Amniotic epithelial cell (primary cell): ENCODE measurements at places on chromosomes 7 and 10.

DNA sequence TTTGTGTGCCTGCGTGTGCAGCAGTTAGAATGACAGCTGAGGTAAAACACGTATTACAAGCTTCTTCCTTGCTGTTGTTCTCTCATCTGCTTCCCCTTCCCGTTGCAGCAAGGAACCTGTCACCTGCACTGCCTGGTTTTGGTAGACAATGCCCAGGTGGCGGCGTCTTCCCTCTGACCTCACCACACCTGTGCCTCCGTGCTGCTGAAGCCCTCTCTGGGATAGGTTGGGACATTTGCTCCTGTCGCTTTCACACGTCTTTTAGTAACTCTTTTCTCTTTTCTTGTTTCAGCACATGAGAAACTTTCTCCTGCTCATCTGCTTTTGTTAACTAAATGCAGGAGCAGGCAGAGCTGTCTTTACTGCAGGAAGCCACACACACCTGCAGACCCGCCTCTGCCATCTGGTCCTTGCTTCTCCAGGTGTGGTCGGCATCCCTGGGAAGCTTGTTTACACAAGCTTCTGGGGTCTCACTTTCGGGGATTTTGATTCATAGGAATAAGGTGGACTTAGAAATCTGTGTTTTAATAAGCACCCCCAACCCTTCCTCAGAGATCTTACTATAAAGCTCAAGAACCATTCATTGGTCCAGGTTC is 60.7 kb upstream of the EXOC6 start:
- DNase-seq = no peak

GRCh38 chr10:132412316-132413192 is 15.6 kb downstream of the PWWP2B start:
- no peak for DNase-seq

- DNase-seq = no peak
These were observed 50.1 kb upstream of the ADRB1 start for GRCh38 chr10:113993489-113993991.

DNA sequence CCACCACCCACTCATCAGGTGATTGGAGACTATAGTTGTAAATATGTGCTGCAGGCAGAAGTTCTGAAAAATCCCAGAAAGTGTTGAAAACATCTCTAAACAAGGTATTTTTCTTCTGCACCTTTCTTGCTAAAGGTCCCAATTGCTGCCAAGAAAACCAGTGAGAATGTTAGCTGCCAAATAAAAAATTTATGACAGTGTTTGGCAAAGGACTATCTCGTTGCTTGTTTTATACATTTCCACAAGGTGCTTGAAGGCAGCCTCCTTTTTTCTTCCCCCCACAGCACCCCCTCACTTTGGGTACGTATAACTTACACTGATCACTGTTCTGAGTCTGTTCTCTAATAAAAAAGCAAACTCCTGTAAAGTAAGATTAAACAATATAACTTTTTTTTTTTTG is 158.6 kb upstream of the TCF7L2 start:
- no peak for DNase-seq

DNA sequence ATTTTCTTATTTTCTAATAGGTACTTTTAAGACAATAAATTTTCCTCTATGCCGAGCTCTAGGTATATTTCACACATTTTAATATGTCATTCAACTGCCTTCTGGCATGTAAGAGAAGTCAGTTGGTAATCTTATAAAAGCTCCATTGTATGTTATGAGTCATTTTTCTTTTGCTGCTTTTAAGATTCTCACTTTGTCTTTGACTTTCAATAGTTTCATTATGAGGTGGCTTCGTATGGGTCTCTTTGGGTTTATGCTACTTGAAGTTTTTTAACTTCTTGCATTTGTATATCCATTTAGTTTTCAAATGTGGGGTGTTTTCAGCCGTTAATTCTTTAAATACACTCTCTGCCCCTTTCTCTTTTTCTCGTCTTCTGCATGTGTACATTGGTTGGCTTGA is 80.5 kb downstream of the ABCA13 start:
- peak; percentile 24 for DNase-seq

DNA sequence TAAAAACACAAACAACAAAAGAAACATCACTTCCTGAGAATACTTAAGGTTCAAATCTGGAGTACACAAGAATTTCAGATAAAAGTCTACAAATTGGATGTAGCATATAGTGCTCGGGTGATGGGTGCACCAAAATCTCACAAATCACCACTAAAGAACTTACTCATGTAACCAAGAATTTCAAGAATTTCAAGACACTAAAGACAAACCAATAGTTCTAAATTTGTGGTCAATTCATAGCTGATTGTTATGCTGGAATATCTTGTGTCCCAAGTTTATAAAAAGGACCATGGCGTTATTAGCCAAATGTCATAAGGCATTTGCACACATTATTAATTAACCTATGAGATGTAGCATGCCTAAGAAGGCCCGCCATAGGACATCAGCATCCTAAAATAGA is 1204.1 kb upstream of the AUTS2 start:
- no peak for DNase-seq

DNA sequence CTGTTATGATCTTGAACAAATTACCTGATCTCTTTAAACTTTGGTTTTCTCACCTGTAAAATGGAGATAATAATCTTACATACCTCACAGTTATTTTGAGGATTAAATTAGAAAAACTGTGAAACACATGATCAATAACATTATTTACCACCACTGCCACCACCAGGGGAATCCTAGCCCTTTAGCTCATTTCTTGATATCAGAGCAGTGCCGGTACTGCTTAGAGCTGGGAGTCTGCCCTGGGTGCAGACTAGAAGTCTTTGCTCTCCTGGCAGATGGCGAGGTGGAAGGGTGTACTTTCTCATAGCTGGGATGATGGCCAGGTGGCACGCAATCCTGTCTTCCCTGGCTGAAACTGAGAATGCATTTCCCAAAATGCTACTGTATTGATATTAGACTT is 12.7 kb upstream of the EFCAB10 start:
- DNase-seq = no peak

DNA sequence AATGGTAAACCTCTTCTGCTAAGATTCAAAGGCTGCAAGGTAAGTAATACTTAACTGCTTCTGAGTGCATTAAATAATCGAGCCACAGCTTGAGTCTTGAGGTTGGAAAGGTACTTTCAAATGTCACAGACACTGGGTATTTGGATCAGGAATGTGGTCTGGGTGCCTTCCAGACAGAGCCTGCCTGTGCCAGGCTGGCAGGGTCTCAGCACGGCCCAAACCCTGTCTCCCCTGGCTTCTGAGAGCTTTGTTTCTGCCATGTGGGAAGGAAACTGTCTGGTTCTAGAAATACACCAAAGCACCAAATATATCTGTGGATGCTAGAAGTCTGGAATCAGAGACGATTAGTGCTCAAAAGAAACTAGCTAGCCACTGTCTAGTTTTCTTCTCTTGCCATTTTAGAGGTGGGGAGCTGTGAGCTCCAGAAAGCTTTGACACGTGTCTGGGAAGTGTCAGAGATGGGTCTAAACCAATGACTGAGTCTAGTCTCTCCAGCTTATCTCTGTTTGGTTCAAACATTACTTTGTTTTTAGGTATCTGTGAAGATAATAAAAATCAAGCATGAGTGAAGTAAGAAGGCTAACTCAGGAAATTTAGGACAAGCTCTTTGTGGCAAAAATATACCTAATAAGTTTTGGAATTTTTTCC is 162.8 kb downstream of the CYP26A1 start:
- no peak for DNase-seq

GRCh38 chr10:79488336-79488735 is 24.0 kb upstream of the EIF5AL1 start:
- peak; percentile 95 for DNase-seq

GRCh38 chr10:123301077-123301857 is 147.1 kb downstream of the BUB3 start:
- DNase-seq = no peak

- DNase-seq = no peak
These were observed 1.2 kb downstream of the HSPA14 start for GRCh38 chr10:14839305-14839695.

DNA sequence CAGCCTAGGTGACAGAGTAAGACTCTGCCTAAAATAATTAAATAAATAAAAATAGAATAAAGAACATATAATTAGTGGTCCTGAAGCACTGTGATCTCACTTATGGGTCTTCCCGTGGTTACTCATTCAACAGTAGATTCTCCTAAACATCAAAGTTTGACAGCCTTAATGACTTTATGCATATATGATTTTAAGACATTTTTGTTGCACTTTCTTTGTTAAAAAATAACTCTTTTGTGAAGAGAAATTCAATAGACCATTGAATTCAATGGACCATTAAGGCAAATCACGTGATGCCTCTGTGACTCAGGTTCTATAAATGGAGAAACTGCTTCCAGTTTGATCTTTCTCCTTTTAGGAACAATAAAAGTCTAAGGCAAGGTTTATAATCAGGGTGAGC is 59.6 kb downstream of the ATOH7 start:
- DNase-seq = no peak

DNA sequence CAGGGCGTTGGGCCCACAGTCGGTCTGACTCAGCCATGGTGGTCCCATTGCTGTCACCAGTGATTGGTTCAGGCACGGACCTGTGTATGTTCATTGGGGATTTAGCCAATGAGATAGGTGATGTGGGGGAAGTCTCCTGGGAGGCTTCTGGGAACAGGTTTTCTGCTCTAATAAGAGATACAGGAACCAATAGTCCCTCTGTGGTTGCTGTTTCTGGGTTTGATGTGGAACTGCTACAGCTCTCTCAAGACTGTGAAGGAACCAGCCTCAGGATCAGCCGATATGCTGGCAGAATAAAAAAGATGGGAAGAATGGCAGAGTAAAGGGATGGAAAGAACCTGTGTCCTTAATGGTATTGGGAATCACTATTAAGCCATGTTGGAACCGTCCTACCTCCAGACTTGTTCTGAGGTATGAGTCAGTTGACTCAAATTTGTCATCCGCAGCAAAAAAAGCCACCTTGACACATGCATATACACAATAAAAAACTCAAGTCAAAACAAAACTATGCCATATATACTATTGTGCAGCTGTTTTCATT is 70.6 kb downstream of the MCMBP start:
- DNase-seq = no peak

- peak; percentile 67 for DNase-seq
These were observed 179.3 kb downstream of the TFEC start for GRCh38 chr7:115851291-115851690.

- no peak for DNase-seq
These were observed 104.7 kb upstream of the PRR15 start for GRCh38 chr7:29458933-29459332.

GRCh38 chr7:50751146-50751545 is 31.6 kb downstream of the GRB10 start:
- no peak for DNase-seq

- peak; percentile 69 for DNase-seq
These were observed at the start of gene SLC4A2 for GRCh38 chr7:151059367-151060112. Gene SLC4A2, plus strand, starts transcription at chr7:151059589. Its CDS starts 2,399 bp downstream, at chr7:151061988.

DNA sequence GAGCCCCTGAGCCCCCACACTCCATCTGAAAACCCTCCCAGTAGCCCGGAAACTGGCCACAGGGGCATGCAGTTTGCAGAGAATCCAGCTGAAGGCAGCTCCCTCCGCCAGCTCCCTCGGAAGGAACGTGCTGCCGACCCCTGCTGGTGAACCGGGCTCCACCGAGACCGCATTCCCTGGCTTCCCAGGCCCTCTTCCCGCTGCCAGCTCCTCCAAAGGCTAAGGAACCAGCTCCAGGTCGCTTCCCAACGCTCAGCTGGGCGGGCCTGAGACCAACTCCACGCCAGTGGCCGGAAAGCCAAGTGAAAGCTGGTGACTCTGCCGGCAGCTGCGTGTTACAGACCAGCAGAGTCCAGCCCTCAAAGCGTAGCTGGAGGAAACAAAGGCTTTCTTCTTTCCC is 35.8 kb downstream of the GPER1 start:
- peak; percentile 79 for DNase-seq

DNA sequence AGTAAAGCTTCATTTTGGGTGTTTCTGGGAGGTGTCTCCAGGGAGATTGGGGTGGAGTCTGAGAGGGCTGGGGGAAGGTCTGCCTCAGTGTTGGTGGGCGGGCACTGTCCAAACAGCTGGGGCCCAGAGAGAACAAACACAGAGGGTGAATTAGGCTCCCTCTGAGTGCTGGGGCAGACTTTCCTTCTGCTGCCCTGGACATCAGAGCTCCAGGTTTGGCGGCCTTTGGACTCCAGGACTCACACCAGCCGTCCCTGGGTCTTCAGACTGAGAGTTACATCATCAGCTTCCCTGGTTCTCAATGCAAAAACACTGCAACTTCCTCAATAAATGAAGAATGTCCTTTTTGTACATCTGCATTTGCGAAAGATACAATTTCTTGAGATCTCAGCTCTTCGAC is 427.4 kb downstream of the PTPRN2 start:
- DNase-seq = no peak

DNA sequence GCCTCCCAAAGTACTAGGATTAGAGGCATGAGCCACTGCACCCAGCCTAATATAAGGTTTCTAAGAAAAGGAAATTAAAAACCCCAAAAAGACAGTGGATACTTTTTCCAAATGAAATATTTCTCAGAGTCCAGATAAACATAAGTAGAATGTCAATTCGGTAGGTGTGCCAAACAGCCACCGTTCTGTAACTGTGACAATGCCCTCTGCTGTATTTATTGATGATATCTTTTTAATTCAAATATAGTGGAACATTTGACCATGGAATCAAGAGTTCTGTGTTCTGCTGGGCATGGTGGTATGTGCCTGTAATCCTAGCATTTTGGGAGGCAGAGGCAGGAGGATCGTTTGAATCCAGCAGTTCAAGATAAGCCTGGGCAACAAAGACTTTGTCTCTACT is 28.8 kb upstream of the ZRANB1 start:
- no peak for DNase-seq

DNA sequence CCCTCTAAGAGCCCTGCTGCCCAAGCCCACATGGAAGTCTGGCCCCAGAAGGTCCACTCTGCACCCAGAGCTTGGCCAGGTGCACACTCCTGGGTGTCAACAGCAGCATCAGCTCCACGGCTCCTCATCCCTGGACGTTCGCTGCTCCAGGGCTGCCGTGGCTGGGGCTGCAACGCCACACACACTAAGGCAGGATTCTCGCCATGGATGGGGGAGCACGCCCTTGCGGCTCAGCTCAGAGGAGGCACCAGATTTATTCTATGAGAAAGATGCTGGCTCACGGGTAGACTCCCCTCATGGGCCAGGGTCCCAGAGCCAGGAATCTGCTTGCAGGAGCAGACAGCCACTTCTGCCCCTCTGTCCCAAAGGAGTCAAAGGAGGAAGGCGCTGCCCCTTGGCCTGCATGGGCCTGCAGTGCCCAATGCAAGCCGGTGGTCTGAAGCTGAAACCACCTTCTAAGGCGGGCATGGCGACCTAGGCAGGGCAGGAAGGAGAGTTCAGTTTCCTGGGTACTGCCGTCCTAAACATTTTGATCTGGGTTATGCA is 42.1 kb downstream of the CFAP46 start:
- no peak for DNase-seq

GRCh38 chr10:49611166-49611815 is 1.2 kb downstream of the SLC18A3 start:
- no peak for DNase-seq
